ENCODE measurements at places on chromosomes 6 and 20.
A peak's percentile ranks its signal among the peaks of the same experiment; 100 is the strongest.

DNA sequence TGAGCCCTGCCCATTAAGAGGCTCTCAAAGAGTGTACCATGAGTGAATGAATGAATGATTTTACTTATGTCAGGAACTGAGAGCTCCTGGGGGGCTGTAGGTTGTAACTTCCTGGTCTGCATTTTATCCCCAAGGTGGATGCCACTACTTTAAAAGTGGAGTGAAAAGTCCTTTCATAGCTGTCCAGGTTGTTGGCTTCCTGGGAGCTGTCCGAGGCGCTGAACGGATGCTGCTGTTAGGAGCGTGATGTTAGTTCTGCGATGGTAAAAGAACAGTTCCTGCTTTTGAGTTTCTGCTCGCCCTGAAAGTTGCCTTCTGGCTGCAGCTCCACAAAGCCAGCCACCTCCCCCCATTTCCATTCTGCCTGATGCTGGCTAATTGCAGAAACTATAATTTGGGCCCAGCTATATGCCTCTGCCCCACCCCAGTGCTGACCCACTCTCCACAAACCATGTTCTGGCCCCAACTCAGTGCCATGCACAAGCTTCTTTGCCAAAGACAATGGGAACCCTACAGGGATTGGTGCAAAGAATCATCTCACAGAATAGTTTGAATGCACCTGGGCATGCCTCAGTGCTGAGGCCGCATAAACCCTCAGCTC, 330.9 kb upstream of the CDH4 start:
- H3K27me3 ChIP-seq = peaks cover 9% of the 10 kb centered on the region
- H3K4me3 ChIP-seq = no peak overlapping the region
- no peaks in the 10 kb centered on the region for H3K4me1 ChIP-seq
- no peak for DNase-seq
- H3K36me3 ChIP-seq = no peaks in the 10 kb centered on the region
- no peak overlapping the region for H3K27ac ChIP-seq

GRCh38 chr6:109702791-109703190, 11.7 kb downstream of the FIG4 start:
- DNase-seq = no peak
- H3K36me3 ChIP-seq = no peaks in the 10 kb centered on the region
- H3K27me3 ChIP-seq = no peaks in the 10 kb centered on the region
- no peak overlapping the region for H3K4me3 ChIP-seq
- no peak overlapping the region for H3K27ac ChIP-seq

DNA sequence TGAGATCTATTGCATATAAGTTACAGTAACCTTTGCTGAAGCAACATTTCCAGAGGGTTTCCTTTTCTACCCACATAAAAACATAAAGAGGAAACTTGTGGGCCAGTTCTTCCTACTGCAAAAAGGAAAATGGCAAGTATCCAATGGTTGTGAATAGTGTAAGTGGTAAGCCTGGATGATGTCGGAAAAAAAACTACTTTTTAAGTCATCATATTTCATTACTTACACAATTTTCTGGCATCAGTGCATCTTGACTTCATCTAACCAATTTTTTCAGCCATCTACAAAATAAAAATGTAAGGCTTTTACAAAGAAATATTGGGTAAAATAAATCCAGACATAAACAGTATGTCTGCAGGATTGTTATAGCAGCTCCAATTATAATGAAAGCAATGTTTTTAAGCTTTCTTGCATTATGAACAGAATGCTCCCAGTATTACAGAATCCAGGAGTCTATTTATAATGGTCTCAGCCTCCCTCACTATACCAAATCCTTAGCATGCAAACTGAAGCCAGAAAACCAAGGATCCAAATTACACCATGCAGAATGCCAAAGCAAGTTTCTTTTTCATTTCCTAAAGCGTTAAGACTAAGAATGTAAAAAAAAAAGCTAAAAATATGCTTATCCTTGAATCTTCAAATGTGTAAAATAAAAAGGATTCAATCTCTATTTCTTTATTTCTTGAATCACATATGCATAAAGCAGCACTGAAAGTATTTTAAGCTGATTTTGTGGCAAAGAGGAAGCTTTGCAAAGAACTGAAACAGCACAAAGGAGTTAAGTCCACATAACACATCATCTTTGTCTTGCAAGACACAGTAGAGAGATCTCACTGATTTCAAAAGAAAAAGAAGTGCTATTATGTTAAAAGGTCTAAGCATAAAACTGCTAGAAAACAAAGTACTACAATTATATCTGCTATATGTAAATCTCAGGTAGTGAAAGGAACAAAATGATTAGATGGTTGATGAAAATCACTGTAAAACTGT, 126.8 kb upstream of the HMGCLL1 start:
- H3K36me3 ChIP-seq = no peaks in the 10 kb centered on the region
- H3K4me3 ChIP-seq = no peak overlapping the region
- H3K4me1 ChIP-seq = no peaks in the 10 kb centered on the region
- H3K27me3 ChIP-seq = no peaks in the 10 kb centered on the region
- no peak for DNase-seq

DNA sequence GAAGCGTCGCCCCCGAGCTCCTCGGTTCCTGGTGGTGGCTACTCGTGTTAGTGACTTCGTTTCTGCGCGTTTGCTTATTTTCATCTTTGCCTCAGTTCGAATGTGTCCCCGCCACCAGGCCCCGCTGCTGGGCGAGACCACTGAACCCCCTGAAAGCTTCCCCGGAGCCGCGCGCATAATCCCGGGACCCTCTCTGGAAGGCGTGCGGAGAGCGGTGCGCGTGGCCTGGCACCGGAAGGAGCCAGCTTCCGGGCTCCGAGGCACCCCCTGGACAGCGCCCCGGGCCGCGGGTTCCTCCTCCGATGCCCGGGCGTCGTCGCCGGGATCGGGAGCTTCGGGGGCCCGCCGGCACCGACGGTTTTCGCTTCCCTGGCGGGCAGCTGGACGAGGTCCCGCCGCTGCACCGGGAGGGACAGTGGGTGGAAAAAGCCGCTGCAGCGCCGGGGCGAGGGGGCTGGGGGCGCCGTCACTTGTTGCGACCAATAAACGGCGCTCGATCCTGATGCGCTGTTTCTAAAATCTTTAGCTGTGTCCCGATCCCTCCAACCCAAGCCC, 643 bp upstream of the SLC35D3 start:
- DNase-seq = peak; percentile 14
- peaks cover 21% of the 10 kb centered on the region for H3K4me1 ChIP-seq
- peaks cover 72% of the 10 kb centered on the region for H3K27me3 ChIP-seq
- H3K4me3 ChIP-seq = peak overlapping the region; percentile 76
- no peak overlapping the region for H3K27ac ChIP-seq

- DNase-seq = no peak
- no peak overlapping the region for H3K27ac ChIP-seq
- H3K4me1 ChIP-seq = peaks cover 1% of the 10 kb centered on the region
- no peak overlapping the region for H3K4me3 ChIP-seq
- no peaks in the 10 kb centered on the region for H3K27me3 ChIP-seq
Observed at GRCh38 chr6:53813801-53814200, 19.0 kb downstream of the LRRC1 start.

DNA sequence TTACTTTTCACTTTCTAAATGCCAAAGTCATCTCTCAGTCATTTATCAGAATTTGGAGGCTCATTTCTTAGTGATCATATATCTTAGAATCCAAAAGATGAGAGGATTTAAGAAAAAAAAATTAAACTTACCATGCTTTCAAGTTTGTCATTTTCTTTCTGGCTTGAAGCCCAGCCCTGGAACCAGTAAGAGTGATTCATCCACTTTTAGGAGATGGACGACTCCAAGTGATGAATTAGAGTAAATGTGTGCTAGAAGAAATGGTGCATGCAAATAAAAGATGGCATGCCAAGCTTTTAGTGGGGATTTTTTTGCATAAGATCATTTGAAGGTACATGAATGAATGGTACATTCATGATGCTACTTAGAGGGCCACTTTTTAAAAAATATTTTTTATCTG, 20.1 kb downstream of the PLCB1 start:
- no peaks in the 10 kb centered on the region for H3K36me3 ChIP-seq
- no peak overlapping the region for H3K27ac ChIP-seq
- peaks cover 45% of the 10 kb centered on the region for H3K4me1 ChIP-seq
- no peaks in the 10 kb centered on the region for H3K27me3 ChIP-seq
- H3K4me3 ChIP-seq = no peak overlapping the region

- no peaks in the 10 kb centered on the region for H3K4me1 ChIP-seq
- DNase-seq = no peak
Observed at GRCh38 chr6:12760911-12761310, 44.3 kb downstream of the PHACTR1 start.

DNA sequence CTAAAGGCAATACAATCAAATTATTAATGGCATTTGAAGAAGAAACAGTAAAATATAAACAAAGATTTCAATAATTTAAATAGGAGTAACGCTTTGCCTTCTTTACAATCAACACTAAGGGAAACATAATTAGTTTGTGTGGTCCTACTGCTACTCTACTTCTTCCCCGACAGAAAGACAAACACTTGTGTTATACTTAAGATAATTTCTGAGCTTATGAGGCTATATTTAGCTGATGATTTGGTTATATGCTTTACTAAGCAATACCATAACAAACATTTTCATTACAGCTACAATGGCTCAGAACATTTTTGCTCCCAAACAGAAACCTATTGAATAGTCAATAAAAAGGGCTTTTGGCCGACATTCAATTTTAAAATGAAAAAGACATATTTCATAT, 1217.2 kb upstream of the GJE1 start:
- H3K4me1 ChIP-seq = no peaks in the 10 kb centered on the region
- peaks cover 2% of the 10 kb centered on the region for H3K27me3 ChIP-seq
- no peak for DNase-seq
- no peaks in the 10 kb centered on the region for H3K36me3 ChIP-seq

DNA sequence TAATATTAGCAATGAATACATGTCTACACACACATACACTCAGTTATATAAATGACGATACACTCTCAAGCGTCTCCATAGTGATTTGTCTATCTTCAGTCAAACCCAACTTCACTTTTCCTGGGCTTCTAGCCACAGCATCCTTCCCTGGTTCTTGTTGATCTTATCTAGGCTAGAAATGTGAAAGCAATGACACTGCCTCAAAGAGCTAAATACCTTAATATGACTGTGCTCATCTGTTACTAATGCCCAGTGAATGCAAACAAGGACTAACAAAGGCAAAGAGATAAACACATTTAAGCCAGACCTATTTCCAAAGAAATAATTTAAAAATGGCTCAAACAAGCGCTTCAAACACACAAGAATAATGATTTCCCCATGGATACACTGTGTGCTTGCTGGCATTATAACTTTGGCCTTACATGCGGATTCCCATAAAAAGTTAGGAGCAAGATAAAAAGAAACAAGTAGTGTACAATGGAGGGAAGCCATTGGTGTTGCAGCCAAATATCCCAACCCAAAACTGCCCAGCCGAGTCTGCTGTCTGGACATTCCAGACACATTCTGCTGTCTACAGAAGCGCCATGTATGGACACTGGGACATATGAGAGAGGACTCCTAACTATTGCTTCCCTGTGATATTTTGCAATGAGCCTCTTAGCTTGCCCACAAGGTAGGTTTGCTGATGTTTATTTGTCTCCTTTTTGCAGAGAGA, 19.5 kb upstream of the DAAM2 start:
- H3K4me3 ChIP-seq = no peak overlapping the region
- H3K4me1 ChIP-seq = no peaks in the 10 kb centered on the region
- H3K27ac ChIP-seq = no peak overlapping the region

GRCh38 chr6:96942676-96943075, 18.1 kb downstream of the KLHL32 start:
- H3K4me1 ChIP-seq = peaks cover 14% of the 10 kb centered on the region
- H3K36me3 ChIP-seq = peaks cover 4% of the 10 kb centered on the region
- H3K27me3 ChIP-seq = no peaks in the 10 kb centered on the region
- H3K27ac ChIP-seq = no peak overlapping the region
- no peak for DNase-seq

DNA sequence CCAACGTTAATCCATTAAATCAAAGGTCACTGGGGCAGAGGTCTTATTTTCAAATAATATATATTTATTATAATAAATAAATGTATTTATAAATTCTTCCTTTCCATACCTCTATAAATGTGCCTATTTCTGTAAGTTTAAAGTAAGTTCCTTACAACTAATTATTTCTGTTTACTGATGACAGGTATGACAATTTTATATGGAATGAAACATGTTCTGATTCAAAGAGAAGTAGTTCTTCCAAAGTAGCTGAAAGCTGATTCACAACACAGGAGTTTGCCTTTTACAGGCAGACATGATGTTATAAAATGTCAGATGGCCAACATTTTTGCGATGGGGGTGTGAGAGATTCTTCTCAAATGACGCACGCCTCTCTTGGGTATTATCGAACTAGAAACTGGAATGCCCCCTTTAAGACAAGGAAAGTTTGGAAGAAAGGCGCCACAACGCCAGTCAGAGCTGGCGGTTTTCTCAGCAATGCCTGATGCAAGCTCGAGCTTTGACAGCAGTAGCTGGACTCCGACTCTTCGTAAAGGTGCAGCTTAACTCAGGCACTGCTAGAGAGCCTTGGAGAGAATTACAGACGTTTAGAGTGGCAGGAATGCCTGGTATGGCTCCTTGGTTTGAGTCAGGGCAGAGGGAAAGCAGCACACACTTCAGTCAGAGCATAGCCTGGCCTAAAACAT, 92.1 kb downstream of the FOXC1 start:
- no peaks in the 10 kb centered on the region for H3K4me1 ChIP-seq
- no peak overlapping the region for H3K4me3 ChIP-seq
- no peaks in the 10 kb centered on the region for H3K27me3 ChIP-seq
- H3K36me3 ChIP-seq = peaks cover 2% of the 10 kb centered on the region

DNA sequence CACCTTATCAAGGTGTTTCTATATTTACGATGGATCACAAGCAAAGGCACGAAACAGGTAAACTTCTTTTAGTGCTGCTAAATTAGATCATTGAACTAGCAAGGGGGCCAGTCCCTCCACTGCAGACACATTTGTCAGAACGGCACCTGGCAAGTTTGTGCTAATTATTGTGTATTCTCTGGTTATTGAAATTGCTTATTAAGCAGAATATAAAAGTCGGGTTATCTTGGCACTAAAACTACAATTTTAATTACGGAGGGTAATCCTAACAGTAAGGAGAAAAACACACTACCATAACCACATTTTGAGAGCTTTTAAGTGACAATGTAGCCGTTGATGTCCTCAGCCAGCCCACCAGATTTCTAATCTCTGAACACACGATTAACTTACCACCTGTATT, 118.9 kb upstream of the BTN3A2 start:
- H3K27me3 ChIP-seq = peaks cover 2% of the 10 kb centered on the region
- H3K27ac ChIP-seq = no peak overlapping the region
- H3K36me3 ChIP-seq = peaks cover 6% of the 10 kb centered on the region
- no peak overlapping the region for H3K4me3 ChIP-seq
- no peak for DNase-seq

DNA sequence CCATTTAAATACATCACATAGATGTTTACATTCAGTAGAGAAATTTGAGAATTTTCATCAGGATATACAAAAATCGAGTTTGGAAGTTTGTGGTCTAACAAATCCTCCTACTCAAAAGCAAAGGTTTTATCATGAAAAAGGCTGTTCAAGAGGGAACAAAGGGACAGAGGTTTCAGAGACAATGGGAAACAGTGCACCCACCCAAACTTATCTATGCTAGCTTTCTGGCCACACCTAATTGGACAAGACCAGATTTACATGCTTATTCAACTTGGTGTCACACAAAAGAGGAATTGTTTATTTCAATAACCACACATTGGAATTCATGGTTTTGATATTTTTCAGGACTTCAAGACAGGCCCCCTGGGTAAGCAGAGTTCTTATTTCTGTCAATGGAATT, 28.4 kb upstream of the RSPO3 start:
- DNase-seq = no peak
- no peak overlapping the region for H3K4me3 ChIP-seq
- H3K4me1 ChIP-seq = no peaks in the 10 kb centered on the region

GRCh38 chr6:134414793-134415192, 96.9 kb upstream of the SGK1 start:
- no peak overlapping the region for H3K27ac ChIP-seq
- H3K36me3 ChIP-seq = peaks cover 2% of the 10 kb centered on the region
- H3K4me1 ChIP-seq = peaks cover 9% of the 10 kb centered on the region
- no peak for DNase-seq
- H3K4me3 ChIP-seq = no peak overlapping the region
- H3K27me3 ChIP-seq = no peaks in the 10 kb centered on the region
